NCI-H187 treated with DMSO at 0.1 percent for 48 hours (cell line): ENCODE measurements at places on chromosomes 7 and 10.

DNA sequence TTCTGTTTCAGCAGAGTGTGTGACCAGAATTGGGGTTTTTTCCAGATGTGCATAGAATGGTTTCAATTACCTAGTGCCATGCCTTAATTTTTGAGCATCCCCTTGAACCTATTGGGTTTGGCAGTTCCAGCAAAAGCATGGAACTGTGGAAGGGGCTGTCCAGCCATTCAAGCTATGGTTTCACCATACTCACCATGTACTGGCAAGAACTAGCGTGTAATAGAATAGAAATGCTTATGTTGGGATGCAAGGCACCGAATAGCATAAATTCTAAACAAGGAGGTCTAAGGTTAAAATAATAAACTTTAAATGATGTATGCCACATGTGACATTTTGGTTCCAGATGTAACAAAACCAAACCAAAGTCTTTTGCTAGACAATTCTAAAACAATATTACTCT lies 91.4 kb downstream of the MTERF1 start:
- no peak for DNase-seq

DNA sequence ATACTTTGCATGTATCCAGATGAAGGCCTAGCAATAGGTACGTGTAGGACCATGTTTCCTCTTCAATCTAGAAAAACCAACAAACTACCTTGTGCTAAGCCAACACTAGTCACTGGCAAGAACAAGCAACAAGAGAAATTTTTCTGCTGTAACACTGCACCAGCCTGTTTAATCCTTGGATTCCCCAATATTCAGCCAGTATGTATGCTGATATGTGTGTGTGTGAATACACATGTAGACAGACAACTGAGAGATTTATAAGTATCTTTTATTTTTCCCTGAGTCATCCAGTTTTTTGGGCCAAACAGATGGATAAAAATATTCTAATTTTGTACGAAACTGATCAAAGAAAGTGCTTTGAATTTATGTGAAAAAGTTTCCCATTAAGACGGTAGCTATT lies 26.2 kb downstream of the GLI3 start:
- DNase-seq: no peak

DNA sequence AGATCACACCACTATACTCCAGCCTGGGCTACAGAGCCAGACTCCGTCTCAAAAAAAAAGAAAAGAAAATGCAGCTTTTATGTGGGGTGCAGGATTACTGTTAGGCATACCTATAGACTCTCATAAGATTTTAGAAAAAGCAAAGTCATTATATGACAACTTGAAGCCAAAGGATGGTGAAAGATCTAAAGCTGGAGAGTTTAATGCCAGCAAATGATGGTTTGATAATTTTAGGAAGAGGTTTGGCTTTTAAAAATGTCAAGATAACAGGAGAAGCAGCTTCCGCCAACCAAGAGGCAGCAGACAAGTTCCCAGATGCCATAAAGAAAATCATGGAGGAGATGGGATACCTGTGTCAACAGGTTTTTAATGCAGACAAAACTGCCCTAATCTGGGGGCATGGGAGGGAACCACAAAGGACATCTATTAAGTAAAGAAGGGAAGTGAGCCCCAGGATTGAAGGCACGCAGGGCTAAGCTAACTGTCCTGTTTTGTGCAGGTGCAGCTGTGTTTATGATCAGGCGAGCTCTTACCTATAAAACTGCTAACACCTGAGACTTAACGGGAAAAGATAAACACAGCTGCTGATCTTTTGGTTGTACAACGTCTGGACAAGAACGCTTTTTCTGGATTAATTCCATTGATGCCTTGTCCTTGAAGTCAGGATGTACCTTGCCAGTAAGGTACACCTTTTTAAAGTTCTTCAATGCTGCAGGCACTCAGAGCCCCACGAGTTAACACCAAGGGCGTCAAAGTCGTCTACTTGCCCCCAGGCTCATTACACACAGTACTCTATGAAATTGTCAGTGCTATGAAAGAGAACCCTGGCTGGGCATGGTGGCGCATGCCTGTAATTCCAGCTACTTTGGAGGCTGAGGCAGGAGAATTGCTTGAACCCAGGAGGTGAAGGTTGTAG lies 10.5 kb upstream of the ANKRD61 start:
- DNase-seq: peak; percentile 50

DNA sequence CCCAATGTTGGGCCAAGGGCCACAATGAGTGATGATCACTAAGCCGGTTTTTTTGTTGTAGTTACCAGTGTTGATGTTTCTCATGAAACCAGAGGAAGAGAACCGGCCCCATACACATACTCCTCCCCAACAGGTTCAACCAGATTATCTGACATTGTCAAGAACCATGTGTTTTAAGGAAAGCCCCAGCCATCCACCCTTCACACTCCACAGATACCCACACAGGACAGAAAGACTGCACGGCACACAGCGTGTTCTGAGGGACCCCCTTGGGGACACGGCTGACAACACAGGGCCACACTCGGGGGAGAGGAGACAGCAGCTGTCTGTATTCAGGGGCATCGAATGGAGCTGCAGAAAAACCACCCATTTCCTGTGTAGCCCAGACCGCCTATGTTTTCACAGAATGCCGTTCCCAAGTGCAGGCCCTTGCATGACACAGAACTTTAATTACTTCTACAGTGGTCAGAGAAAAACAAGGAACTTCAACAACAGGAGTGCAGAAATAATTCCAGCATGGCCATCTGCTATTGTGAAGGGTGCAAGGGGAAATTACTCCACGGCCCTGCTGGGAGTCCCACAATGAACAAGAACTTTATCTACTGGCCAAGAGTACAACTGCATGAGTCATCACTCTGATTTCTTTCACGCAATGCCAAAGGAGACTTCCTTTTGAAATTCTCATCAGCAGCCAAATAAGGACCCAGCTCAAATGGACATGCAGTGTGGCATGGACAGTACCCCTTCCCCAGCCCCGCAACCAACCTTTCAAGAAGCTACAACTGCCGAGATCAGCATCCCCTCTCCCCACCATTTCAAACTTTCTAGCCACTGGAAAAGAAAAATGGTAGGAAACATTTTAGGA lies 2.3 kb downstream of the KLF6 start:
- DNase-seq: no peak

GRCh38 chr7:150954201-150954985 lies 23.7 kb downstream of the KCNH2 start:
- DNase-seq: no peak

DNA sequence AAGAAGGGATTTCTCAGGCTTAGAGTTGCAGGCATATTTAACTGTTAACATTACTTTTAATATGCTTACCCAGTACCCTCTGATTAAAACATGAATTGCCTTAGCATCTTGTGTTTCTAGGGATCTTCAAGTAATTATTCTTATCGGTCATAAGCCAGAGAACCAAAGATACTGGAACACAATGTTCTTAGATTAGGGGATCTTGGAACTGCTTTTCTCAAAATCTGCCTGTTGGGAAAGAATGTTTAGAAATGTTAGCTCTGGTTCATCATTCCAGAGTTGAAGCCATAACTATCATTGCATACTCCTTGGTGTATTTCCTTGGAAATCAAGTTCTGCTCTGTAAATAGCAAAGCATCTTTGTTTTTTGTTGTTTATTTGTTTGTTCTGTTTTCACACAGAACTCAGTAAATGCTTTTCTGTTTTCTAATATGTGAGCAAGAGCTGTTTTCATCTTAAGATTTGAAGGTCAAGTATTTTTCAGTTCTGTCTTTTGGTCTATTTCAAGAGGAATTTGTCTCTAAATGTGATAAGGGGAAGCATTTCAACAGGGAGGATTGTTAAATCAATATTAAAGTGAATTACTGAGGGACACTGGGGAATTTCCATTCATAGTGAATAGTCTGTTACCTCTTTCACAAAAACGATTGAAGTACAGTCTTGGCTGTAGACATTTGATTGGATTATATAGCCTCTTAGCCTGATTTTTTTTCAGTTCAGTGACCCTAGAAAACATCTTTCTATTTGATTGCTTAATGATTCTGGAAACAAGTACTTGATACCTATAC lies 103.2 kb upstream of the CYP26C1 start:
- DNase-seq: no peak
